Hematopoietic multipotent progenitor cell treated with erythropoietin and hydrocortisone succinate and interleukin-3 and kit ligand, for 8 days (in vitro differentiated cells): ENCODE measurements at places on chromosomes 5 and 9.
A peak's percentile ranks its signal among the peaks of the same experiment; 100 is the strongest.

DNA sequence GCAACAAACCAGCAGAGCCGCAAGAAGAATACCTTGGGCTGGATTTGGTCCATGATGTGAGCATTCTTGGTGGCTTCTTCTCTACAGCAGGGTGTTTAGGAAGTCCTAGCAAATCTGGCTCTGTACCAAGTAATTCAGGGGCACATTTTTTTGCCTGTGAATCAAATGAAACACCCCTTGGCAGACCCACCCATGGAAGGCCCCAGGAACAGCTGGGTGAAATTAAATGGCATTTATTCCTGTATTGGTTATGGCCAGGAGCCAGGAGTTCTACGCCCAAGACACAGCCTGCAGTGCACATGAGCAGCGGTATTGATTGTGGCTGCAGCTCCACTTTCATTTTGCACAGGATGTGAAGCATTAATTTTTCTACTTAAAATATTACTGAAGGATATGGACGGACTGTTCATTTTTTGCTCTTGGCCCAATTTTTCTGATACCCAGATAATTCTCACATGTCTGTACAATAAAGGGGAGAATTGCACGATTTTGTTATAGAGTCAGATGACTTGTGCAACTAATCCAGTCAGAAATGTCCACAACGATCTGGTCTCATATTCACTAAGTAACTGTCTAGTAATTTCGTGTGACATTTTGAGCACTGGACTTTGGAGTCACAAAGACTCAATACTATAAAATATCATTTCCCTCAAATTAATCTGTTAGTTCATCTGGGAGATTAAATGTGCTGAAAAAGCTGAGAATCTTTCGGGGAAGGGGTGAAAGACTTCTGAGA, 120.7 kb upstream of the APC start:
- DNase-seq: no peak

- no peak for DNase-seq
Measured at GRCh38 chr9:79390077-79390698, 181.6 kb upstream of the TLE4 start.

- peak; percentile 74 for DNase-seq
Measured at GRCh38 chr5:40736103-40736875, 19.5 kb downstream of the TTC33 start.

- no peak for DNase-seq
Measured at GRCh38 chr5:99379187-99379586, 450.4 kb upstream of the CHD1 start.

DNA sequence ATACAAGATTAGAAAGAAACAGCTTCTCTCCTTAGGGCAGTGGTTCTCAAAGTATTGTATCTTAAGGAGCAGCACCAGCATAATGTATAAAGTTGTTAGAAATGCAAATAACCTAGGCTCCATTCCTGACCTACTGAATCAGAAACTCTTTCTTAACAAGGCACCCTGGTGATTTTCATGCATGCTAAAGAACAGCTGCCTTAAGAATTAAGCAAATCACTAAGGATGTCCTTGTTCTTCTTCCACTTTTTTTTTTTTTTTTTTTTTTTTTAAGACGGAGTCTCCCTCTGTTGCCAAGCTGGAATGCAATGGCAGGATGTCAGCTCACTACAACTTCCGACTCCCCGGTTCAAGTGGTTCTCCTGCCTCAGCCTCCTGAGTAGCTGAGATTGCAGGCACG, 1095.2 kb upstream of the EDIL3 start:
- no peak for DNase-seq

DNA sequence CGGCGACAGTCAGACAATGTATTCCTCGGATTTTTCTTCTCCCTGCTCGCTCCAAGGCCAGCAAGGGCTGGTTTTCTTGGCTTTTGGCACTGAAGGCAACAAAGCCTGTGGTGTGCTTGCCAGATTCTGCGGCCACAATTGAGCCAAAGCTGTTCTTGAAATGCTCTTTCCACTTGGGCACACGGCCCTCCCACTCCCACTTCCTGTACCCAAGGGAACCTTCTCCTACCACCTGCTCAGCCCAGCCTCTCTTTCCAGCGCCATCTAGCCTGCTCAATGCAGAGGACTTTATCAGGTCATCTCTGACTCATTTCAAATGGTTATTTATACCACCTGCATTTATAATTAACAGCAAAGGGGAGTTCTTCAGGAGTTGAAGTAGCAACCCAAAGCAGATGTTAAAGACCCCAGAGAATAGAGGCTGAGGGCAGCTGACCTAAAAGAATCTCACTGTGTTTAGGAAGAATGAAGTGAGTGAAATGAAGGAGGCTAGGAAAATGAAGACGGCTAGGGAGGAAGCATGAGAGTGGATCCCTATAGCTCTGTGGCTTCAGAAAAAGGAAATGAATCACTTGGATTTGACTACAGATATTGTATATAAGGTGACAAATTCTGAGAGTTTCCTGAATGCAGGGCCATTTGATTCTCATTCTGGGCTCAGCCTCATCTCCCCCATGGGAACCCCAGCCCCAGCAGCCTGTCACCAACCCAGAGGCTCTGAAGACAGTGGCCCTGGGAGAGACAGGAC, 439.0 kb downstream of the ENC1 start:
- no peak for DNase-seq

- no peak for DNase-seq
Measured at GRCh38 chr5:12095808-12096281, 191.6 kb upstream of the CTNND2 start.

GRCh38 chr9:100346836-100347235, 5.9 kb downstream of the TEX10 start:
- no peak for DNase-seq

DNA sequence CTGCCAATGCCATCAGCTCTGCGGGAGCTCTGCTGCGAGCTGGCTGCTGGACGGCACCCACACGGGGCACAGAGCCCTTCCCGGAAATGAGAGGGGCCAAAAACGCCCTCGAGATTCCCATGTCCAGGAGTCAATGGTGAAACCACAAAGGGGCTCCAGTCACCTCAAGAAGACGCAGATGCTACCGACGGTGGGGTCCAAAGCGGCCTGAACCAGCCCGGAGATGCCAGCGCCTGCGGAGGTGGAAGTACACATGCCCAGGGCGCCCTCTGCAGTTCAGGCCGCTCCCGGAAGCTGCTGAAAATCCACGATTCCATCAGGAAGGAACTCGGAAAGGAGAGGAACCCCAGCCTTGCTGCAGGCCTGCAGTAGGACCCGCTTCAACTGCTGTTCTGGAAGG, 82.4 kb upstream of the SELENOP start:
- no peak for DNase-seq

GRCh38 chr5:173727839-173728778, 111.7 kb upstream of the BOD1 start:
- no peak for DNase-seq

- no peak for DNase-seq
Measured at GRCh38 chr9:110579034-110579861, at the start of gene SVEP1. SVEP1 (minus strand) TSS chr9:110579741; CDS start chr9:110579543, 198 bp downstream.

- DNase-seq: no peak
Measured at GRCh38 chr9:137312852-137313325, 10.8 kb upstream of the NRARP start.

DNA sequence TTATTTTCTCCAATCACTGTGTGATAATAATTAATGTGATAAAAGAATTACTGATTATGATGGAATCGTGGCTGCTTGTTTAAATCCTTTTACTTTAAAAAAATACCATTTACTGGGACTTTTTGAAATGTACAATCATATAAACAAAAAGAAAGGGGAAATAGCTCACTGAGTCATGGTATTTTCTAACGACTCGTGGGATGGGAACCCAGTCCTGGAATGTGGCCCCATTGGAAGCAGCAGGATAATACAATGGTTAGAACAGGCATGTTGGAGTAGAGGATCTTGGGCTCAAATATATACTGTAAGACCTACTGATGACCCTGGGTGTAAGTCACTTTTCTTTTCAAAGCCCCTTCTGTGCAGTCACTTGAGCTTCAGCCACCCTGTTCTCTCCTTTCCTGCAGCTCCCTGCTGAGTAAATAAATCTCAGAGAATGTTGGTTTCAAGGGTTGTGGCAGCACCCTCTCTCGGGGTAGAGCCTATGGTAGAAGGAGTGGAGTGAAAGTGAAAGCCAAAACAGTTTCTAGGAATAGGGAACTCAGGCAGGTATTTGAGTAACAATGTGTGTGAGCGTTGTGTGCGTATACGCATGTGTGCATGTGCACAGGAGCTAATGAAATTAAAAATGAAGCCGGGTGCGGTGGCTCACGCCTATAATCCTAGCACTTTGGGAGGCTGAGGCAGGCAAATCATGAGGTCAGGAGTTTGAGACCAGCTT, 40.8 kb upstream of the LARP1 start:
- no peak for DNase-seq

- no peak for DNase-seq
Measured at GRCh38 chr5:40627706-40628105, 52.0 kb upstream of the PTGER4 start.

- DNase-seq: no peak
Measured at GRCh38 chr9:118961857-118962256, 407.4 kb downstream of the BRINP1 start.

- no peak for DNase-seq
Measured at GRCh38 chr9:37210737-37211523, 90.6 kb downstream of the ZCCHC7 start.

GRCh38 chr9:87854580-87854955, 28.1 kb upstream of the SPATA31E1 start:
- no peak for DNase-seq

- DNase-seq: no peak
Measured at GRCh38 chr5:946720-947625, 54.3 kb downstream of the TRIP13 start.

DNA sequence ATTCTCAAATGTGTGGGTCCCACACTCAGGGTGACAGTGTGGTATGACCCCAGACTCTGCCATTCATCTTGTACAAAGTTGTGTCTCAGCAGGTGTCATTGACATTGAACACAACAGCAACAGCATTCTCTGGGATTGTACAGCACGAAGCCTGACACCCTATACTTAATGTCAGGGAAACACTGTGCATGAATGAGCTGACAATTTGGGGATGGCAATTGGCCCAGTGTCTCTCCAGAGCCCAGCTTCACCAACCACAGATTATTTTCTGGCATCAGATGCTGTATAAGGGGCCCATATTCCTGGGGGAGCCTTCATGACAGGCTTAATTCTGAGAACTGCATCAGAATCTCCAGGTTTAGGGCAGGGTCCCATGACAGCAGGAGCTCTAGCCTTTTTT, 143.2 kb downstream of the GCNT1 start:
- DNase-seq: no peak

- no peak for DNase-seq
Measured at GRCh38 chr9:91220021-91220420, 141.7 kb downstream of the AUH start.

DNA sequence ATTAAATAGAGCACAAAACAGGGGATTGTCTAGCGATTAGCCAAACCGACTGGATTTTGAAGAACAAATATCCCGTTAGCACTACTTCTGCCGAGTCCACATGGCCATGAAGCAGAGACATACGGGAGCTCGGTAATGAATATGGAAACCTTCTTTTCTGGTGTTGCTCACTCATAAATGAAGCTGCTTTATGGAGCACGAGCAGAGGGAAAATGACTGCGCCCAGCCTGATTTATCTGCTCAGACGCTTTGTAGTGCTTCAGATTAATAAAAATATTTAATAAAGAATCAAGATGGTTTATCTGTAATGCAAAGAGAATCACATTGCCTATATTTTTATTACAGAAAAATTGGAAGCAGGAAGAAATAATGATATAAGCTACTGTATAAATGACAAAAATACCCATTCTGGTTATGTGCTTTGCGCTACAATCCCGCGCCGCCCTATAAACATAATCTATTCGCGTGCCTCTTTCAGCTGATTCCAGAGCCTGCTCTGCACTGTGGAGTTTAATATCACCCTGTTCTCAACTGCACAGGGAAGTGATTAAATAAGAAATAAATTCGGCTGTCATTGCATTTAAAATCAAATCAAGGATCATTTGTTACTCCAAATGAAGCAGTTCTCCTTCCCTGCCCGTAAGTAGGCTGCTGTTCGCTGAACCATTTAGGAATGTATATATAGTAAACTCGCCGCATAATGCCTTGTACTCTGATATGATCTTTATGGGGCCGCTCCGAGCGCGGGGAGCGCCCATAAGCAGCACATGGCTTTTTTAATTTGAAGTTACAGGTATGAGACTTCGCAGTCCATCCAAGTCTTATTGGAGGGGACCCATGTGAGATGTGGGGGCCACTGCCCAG, 22.3 kb upstream of the UBAC1 start:
- no peak for DNase-seq

DNA sequence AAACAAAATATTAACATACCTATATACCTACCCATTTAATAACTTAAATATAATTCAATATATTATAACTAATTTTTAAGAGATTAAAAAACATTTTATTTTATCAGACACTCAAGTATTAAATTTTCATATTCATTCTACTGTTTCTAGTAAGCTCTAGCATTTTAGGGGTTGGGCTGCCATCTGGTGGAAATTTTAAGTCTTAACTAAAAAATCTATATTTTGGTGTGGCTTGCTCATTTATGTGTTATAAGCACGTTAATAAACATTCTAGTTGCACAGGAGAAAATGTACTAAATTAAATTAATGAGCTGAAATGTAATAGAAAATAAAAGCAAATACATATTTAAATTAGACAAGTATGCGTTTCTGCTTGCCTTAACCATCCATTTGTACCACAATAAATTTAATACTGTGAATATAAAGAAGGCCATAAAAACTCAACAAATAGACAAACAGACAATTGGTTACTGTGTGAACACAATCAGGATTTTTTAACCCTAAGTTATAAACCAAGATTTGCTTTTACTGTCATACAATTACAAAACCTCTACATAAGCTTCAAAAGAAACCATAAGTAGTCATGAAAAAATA, 1728.3 kb upstream of the CDH9 start:
- DNase-seq: peak; percentile 64

DNA sequence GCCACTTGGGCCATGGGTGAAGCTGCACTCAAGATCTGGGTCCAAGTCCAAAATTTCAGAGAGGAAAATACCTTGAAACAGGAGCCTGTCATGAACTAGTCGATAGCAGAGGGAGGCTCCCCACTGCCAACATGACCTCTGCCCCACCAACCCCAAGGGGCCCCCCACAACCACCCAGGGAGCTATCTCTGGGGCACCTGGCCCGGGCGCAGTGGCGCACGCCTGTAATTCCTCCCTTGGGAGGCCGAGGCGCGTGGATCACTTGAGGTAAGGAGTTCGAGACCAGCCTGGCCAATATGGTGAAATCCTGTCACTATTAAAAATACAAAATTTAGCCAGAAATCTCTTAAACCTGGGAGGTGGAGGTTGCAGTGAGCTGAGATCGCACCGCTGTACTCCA, 20.1 kb upstream of the HMCN2 start:
- no peak for DNase-seq

GRCh38 chr9:4902135-4902475, 83.0 kb upstream of the JAK2 start:
- no peak for DNase-seq

DNA sequence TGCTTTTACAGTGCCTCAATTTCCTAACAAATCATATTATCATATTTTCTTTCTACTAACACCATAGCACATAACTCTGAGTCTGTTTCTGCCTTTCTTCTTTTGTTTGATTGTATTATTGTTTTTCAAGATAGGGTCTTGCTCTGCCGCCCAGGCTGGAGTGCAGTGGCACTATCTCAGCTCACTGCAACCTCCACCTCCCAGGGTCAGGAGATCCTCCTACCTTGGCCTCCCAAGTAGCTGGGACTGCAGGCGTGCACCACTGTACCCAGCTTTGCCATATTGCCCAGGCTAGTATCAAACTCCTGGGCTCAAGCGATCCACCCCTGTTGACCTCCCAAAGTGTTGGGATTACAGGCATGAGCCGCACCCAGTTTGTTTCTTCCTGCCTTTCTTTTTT, 18.7 kb downstream of the PAIP2 start:
- DNase-seq: no peak

- no peak for DNase-seq
Measured at GRCh38 chr9:5910413-5911057, 19.8 kb downstream of the MLANA start.

GRCh38 chr5:83750749-83751148, 30.1 kb upstream of the HAPLN1 start:
- DNase-seq: no peak
